ENCODE measurements at places on chromosomes 4 and X.

GRCh38 chrX:14076639-14077038, 46.9 kb upstream of the GEMIN8 start:
- no peak for DNase-seq

DNA sequence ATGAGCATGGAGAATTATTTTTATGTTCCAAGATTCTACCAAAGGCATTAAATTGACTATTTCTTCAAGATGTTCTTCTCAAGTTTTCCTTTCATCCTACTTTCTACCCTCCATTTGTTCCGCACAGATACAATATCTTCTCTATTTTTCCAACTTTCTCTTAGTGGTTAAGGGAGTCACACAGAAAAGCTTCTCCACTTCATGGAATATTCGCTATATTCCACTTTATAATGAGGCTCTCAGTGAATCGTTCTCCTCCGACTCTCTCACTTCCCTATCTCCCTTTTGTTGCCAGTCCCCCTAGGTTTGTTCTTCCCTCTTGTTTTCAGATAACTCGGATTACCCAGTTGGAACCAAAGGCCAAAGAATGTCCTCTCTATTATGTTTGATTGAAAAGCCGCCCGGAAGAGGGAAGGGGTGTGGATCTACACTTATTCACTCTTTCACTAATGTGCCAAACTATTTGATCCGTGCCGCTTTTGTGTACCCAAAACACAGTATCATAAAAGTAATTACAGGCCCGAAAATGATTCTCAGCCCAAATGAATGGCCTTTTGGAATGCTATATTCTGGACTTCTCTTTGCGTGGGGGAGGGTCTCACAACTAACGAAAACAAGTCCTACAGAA, 1.2 kb downstream of the SH3D19 start:
- peak; percentile 49 for DNase-seq

DNA sequence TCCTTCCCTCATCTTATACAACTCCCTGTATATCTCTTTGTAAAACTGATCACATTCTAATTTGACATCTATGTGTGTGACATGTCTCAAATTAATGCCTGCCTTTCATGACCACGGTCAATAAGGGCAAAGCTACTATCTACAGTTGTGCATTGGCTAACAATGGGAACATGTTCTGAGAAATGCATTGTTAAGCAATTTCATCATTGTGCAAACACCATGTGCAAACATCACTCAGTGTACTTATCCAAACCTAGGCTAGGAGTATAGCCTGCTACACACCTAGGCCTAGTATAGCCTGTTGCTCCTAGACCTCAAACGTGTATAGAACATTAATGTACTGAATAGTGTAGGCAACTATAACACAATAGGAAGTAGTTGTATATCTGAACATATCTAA, 95.0 kb downstream of the BANK1 start:
- DNase-seq: no peak

GRCh38 chr4:67861513-67861912, 22.3 kb downstream of the TMPRSS11D start:
- no peak for DNase-seq

DNA sequence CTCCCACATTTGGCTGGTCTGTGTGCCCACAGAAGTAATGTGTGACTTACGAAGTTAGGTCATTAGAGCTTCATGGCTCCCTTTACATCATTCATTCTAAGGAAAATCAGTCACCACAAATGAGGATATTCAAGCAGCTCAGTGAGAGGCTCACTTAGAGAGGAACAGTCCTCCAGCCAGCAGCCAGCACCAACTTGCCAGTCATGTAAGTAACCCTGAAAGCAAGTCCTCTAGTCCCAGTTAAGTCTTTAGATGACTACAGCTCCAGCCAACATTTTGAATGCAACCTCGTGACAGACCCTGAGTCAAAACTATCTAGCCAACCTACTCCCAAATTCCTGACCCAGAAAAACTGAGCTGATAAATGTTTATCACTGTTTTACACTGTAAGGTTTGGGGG, 71.3 kb downstream of the LRBA start:
- DNase-seq: no peak

DNA sequence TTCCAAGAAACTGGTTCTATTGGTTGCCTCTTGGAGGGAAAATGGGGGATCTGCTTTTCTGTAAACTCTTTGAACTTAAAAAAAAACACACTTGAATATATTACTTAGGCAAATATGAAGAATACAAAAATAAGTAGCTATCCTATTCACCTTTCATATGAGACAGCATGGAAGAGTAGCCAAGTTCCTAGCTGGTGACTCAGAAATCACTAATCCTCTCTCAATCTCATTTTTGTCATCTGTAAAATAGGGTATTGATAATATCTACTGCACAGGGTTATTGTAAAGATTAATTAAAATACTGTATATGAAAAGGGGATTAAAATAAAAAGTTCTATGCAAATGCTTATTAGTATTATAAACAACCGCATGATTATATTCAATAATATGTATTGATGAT, 12.7 kb downstream of the MGARP start:
- no peak for DNase-seq

DNA sequence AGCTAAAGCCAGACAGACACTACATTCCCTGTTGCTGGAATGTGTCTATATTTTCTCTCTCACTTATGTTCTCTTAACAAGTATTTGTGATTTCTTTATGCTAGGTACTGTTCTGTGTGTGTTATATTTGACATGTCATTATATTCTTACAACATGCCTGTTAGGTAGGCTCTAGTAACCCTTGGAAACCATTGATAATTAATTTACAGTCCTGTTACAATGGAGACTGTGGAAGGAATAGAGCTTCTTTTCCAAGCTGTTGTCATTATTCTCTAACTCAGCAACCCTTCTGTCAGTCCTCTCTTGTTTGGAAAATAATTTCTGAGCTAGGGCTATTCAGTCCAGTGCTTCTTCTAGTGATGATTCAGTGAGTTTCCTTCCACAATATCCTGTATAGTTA, 419.1 kb upstream of the BOD1L1 start:
- DNase-seq: no peak

DNA sequence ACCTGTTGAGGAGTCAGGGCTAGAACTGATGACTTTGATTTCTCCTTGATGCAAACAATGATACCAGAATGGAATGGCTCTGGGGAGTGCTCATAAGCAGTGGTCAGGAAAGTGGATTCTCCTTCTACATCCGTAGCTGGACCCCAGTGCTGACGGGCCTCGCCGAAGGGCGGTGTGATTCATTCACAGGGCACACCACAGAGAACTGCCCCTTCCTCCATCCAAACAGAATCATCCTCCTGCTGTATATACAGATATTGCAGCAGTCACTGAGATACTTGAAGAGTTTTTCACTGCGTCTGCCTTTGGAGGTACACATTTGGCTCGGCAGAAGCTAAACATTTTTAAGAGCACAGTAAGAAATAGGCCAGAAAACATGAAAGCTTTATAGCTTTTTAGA, 7.3 kb upstream of the DCTD start:
- DNase-seq: no peak

- DNase-seq: no peak
These were observed 24.2 kb upstream of the SMIM20 start for GRCh38 chr4:25889589-25890503.

- DNase-seq: no peak
These were observed 119.8 kb upstream of the GPC4 start for GRCh38 chrX:133535066-133535465.

DNA sequence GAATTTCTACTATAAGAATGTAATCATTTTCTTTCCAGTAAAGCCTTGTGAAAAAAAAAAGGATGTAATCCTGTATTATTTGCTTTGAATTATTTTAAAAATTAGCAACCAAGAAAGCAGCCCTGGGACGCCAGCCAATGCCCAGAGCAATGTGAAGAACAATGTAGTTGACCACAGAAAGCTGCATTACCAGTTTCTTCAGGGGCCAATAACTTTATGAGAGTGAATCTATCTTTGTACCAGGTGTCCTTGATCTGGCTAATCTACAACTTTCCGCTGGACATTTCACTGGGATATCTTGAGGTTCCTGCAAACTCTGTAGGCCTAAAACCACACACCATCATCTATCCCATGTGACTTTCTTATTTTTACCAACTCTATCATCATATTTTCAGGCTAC, 7.6 kb upstream of the KLHL2 start:
- no peak for DNase-seq

DNA sequence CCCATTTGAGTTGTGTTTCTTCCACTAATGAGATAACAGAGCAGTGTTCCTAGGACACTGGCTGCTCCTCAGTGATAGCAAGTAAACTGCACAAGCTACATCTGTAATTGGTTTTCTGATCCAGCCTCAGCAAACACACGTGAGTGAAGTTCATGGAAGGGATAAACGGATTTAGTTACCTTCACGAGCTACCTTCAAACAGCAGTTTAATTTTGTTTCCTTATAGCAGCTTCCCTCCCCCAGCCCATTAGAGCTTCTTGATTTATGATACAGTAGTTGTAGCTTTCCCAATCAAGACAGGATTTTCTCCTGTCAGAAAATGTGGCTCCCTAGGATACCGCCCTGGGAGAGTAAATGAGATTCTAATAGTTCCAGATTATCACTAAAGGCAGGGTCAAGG, 634.2 kb upstream of the FAT1 start:
- peak; percentile 48 for DNase-seq

GRCh38 chr4:150572704-150573504, 9.0 kb upstream of the MAB21L2 start:
- DNase-seq: no peak

DNA sequence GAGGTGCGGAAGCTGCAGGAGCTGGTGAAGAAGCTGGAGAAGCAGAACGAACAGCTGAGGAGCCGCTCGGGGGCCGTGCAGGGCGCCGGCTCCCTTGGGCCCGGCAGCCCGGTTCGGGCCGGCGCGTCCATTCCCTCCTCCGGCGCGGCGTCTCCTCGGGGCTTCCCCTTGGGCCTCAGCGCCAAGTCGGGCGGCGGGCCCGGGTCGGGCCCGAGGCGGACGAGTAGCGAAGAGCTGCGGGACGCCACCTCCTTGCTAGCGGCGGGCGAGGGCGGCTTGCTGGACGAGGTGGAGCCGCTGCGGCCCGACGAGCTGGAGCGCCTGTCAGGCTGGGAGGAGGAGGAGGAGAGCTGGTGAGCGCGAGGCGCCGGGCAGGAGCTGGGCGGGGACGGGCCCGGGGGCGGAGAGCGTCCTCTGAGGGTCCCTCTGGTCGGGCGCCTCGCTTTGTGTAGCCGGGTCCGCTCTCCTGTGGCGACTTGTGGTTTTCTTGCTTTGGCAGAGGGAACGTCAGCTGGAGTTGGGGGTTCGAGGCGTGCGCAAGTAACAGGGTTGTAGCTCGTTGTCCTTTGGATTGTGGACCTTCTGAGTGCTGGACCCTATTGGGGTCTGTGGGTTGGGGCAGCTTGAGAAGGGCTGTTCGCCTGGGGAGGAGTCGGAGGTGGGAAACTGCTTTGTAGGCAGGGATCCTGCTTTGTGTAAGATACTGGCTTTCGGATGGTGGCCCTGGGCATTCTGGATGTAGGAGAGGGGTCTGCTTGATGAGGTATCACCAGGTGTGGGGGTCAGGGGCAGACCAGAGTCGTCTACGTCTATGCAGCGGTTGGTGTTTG, 662 bp downstream of the SLAIN2 start:
- DNase-seq: peak; percentile 62

DNA sequence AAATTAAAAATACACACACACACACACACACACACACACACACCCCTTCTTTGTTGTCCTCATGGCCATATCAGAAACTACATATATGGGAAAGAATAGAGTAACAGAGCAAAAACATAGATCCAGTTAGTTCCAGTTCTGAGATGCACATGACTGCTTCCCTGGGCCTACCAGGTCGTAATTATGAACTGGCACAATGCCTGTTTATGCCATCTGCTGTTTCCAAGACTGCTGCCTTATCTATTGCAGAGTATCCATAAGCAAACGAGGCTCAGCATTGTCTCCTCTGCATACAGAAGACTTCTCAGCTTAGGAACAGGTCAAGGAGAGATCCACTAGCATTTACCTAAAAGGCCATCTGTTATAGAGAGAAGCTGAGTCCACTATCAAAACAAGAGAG, 789.0 kb downstream of the TECRL start:
- DNase-seq: peak; percentile 78

DNA sequence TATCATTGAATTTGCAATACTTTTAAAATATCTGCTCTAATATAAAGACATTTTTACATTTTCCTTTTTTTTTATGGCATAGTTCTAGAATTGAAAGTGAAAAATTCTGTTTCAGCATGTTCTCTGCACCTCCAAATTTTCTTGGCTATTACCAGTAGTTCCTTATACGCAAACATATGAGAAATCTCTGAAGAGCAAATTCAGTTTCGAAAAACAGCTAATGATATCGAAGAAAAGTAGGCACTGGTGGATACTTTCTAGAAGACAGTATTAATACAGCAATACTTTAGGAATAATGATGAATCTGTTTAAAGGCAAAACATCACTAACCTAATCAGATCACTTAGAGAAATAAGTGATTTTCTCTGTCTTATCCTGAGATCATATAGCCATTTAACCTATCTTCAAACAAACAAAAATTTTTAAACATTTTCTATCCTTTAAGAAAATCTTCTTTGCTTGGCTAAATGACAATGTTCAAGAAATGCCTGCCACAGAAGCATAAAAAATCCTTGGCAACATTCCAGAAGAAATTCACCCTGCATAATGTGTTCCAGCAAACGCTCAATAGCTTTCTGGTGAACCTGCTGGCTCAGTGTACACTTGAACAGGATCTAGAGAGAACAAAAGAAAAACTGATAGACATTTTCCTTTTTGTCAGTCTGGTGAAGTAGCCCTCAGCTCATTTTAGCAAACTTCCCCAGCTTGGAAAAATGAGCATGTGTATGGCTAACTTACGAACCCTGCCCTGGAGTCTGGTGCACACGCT, 51.2 kb upstream of the KLF3 start:
- DNase-seq: no peak

DNA sequence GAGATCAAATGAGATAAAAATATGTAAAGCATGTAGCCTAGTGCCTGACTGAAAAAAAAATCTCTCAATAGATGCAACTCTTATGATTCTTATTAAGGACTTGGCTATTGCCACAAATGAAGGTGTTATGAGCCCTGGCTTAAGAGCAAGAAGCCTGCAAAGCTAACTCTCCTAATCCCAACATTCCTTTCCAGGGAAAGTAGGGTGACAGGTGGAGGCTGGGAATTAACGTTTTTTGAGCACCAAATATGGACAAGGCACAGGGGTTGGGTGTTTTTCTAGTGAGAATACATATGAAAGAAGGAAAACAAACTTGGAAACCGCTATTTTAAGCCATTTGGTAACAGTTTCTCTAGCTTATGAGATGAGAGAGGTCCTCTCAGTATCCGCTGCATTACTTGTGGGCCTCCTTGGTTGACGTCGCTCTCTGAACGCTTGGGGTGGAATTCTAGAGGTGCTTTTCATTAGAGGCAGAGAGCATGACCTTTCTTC, 2.4 kb downstream of the RHOH start:
- DNase-seq: peak; percentile 49

DNA sequence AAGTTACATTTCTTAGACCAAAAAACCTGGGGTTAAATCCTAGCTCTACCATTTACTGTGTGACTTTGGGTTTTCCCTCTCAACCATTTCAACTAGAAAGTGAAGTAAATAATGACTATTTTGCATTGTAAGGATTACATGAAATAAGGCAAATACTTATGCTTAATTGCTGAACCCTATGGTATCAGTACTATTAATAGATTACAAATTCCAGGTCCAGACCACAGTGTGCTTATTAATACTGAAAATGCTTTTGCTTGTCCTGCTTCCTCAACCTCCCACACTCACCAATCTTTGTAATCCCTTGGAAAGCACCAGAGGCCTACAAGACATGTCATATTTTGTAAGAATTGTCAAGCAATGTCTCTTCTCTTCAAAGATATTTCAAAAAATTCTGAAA, 456.5 kb downstream of the SPOCK3 start:
- no peak for DNase-seq
